ENCODE measurements at places on chromosomes 7 and 10. TPM values are rescaled to one million over a fixed set of nuclear protein-coding genes. Genes with fewer than 3 reads are reported as not detected.

Gene HNRNPH3
- polyA plus RNA-seq = 45.7 TPM

Gene SPDYE5
- polyA plus RNA-seq = 0.04 TPM

Gene SEC23IP
- polyA plus RNA-seq = 27.1 TPM

Gene TUBAL3
- polyA plus RNA-seq = 2.6 TPM

Gene TSPAN33
- 0.93 TPM for polyA plus RNA-seq

Gene LRRD1
- polyA plus RNA-seq = 0.04 TPM

- H3K27ac ChIP-seq = no peak overlapping the region
- H3K27me3 ChIP-seq = no peaks in the 10 kb centered on the region
- no peak for DNase-seq
- H3K4me1 ChIP-seq = no peaks in the 10 kb centered on the region
- no peaks in the 10 kb centered on the region for H3K36me3 ChIP-seq
Observed at GRCh38 chr7:49845626-49846025, 72.2 kb downstream of the VWC2 start.

GRCh38 chr10:21289961-21290360, 235.5 kb downstream of the SKIDA1 start:
- DNase-seq = no peak
- peaks cover 23% of the 10 kb centered on the region for H3K4me1 ChIP-seq
- no peaks in the 10 kb centered on the region for H3K27me3 ChIP-seq
- no peaks in the 10 kb centered on the region for H3K36me3 ChIP-seq
- no peak overlapping the region for H3K27ac ChIP-seq
- H3K4me3 ChIP-seq = no peak overlapping the region

- DNase-seq = no peak
- H3K27ac ChIP-seq = no peak overlapping the region
- H3K4me3 ChIP-seq = no peak overlapping the region
- no peaks in the 10 kb centered on the region for H3K27me3 ChIP-seq
- H3K4me1 ChIP-seq = peaks cover 22% of the 10 kb centered on the region
Observed at GRCh38 chr10:114272696-114273095, 33.6 kb downstream of the VWA2 start.

DNA sequence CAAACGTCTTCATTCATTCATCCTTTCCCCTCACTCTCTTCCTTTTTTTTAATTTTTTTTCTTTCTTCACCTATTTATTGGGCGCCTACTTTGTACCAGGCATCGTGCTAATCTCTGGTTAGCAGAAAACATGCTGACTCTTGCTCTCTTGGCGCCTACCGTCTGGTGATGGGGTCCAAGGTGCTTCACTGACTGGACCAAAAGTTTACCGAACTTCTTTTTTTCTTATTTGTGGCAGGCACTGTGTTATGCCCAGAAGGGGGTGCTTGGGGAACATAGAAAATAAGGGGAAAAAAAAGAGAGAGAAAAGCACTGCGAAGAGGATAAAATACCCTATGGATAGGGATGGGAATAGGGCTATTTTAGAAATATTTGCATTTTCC, 505 bp upstream of the FAM204A start:
- H3K27me3 ChIP-seq = no peaks in the 10 kb centered on the region
- peak overlapping the region; percentile 74 for H3K4me3 ChIP-seq
- peaks cover 37% of the 10 kb centered on the region for H3K4me1 ChIP-seq
- H3K36me3 ChIP-seq = peaks cover 2% of the 10 kb centered on the region
- DNase-seq = no peak

GRCh38 chr7:121081327-121081936, 92.9 kb downstream of the CPED1 start:
- H3K36me3 ChIP-seq = no peaks in the 10 kb centered on the region
- no peak overlapping the region for H3K4me3 ChIP-seq
- no peaks in the 10 kb centered on the region for H3K27me3 ChIP-seq
- H3K27ac ChIP-seq = no peak overlapping the region

GRCh38 chr10:71882813-71883659, 32.0 kb upstream of the PSAP start:
- no peaks in the 10 kb centered on the region for H3K36me3 ChIP-seq
- no peak overlapping the region for H3K4me3 ChIP-seq
- H3K27me3 ChIP-seq = no peaks in the 10 kb centered on the region
- H3K27ac ChIP-seq = no peak overlapping the region
- H3K4me1 ChIP-seq = peaks cover under 1% of the 10 kb centered on the region

DNA sequence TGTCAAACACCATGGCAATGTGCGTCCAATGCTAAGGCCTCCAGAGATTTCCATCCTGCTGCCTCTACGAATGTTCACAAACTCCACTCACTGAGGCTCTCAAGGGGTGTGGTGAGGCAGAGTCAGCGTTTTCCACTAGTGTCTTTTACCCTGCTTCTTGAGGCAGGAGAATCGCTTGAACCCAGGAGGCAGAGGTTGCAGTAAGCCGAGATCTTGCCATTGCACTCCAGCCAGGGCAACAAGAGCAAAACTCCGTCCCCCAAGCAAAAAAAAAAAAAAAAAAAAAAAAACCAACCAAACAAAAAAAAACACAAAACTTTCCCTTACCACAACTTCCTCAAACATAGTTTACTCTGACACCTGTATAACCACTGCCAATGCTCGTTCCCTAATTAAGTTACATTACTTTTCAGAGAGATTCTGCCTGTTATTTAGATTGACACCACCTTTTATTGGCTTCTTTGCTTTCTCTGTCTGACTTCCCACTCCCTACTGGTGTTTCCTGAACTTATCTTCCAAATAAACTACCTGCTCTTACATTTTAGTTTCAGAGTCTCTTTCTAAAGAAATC, 102.1 kb upstream of the ZNF746 start:
- H3K36me3 ChIP-seq = peaks cover 15% of the 10 kb centered on the region
- H3K27ac ChIP-seq = no peak overlapping the region
- DNase-seq = no peak
- no peaks in the 10 kb centered on the region for H3K4me1 ChIP-seq
- no peaks in the 10 kb centered on the region for H3K27me3 ChIP-seq
- H3K4me3 ChIP-seq = no peak overlapping the region

GRCh38 chr10:107708981-107709380, 544.5 kb upstream of the SORCS1 start:
- H3K4me3 ChIP-seq = no peak overlapping the region
- DNase-seq = no peak
- no peaks in the 10 kb centered on the region for H3K36me3 ChIP-seq

GRCh38 chr10:79422178-79422892, 23.1 kb downstream of the ZCCHC24 start:
- DNase-seq = no peak
- H3K36me3 ChIP-seq = no peaks in the 10 kb centered on the region
- H3K27me3 ChIP-seq = no peaks in the 10 kb centered on the region
- no peak overlapping the region for H3K27ac ChIP-seq
- no peak overlapping the region for H3K4me3 ChIP-seq

DNA sequence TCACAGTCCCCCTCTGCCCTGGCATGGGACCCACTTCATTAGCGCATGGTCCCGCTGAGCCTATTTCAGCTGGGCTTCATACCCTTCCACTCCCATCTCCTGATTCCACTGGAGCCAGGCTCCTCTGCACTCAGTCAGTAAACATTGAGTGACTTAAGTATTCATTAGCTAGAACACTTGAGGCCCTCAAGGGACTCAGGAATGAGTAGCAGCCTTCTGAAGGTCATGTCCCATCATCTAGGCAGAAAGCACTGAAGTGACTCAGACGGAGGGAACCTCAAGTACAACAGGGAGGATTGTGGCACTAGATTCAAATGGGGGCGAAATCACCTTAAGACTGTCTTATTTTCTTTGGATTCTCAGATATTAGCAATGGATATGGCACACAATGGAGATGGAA, 186.6 kb upstream of the INHBA start:
- peaks cover 26% of the 10 kb centered on the region for H3K4me1 ChIP-seq
- no peaks in the 10 kb centered on the region for H3K36me3 ChIP-seq
- H3K27ac ChIP-seq = no peak overlapping the region
- DNase-seq = no peak
- H3K4me3 ChIP-seq = no peak overlapping the region
- H3K27me3 ChIP-seq = no peaks in the 10 kb centered on the region

GRCh38 chr7:109890622-109891021, 1200.3 kb upstream of the LRRN3 start:
- no peak overlapping the region for H3K4me3 ChIP-seq
- H3K36me3 ChIP-seq = no peaks in the 10 kb centered on the region
- H3K27me3 ChIP-seq = no peaks in the 10 kb centered on the region
- no peaks in the 10 kb centered on the region for H3K4me1 ChIP-seq
- DNase-seq = no peak
- no peak overlapping the region for H3K27ac ChIP-seq

- no peaks in the 10 kb centered on the region for H3K36me3 ChIP-seq
- no peak overlapping the region for H3K4me3 ChIP-seq
- H3K27me3 ChIP-seq = no peaks in the 10 kb centered on the region
- H3K4me1 ChIP-seq = peaks cover 52% of the 10 kb centered on the region
Observed at GRCh38 chr10:21364196-21365114, 161.0 kb downstream of the SKIDA1 start.

DNA sequence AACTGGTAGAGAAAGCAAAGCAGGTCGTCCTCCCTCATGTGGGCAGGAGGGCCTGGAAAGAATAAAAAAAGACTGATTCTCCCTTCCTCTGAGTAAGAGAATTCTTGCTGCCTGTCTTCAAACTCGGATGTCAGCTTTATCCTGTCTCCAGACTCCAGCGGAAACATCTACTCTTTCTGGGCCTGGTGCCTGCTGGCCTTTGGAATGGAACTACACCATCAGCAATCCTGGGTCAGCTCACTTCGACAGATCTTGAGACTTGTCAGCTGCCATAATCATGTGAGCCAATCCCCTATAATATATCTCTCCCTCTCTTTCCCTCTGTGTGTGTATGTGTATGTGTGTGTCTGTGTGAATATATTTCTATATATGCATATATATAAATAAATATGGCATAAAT, 411.0 kb upstream of the DPP6 start:
- DNase-seq = no peak
- no peak overlapping the region for H3K27ac ChIP-seq
- no peaks in the 10 kb centered on the region for H3K36me3 ChIP-seq
- H3K27me3 ChIP-seq = no peaks in the 10 kb centered on the region

- no peak overlapping the region for H3K27ac ChIP-seq
- no peaks in the 10 kb centered on the region for H3K36me3 ChIP-seq
- no peak overlapping the region for H3K4me3 ChIP-seq
- H3K27me3 ChIP-seq = no peaks in the 10 kb centered on the region
Observed at GRCh38 chr7:46850563-46851330, 731.2 kb downstream of the TNS3 start.

DNA sequence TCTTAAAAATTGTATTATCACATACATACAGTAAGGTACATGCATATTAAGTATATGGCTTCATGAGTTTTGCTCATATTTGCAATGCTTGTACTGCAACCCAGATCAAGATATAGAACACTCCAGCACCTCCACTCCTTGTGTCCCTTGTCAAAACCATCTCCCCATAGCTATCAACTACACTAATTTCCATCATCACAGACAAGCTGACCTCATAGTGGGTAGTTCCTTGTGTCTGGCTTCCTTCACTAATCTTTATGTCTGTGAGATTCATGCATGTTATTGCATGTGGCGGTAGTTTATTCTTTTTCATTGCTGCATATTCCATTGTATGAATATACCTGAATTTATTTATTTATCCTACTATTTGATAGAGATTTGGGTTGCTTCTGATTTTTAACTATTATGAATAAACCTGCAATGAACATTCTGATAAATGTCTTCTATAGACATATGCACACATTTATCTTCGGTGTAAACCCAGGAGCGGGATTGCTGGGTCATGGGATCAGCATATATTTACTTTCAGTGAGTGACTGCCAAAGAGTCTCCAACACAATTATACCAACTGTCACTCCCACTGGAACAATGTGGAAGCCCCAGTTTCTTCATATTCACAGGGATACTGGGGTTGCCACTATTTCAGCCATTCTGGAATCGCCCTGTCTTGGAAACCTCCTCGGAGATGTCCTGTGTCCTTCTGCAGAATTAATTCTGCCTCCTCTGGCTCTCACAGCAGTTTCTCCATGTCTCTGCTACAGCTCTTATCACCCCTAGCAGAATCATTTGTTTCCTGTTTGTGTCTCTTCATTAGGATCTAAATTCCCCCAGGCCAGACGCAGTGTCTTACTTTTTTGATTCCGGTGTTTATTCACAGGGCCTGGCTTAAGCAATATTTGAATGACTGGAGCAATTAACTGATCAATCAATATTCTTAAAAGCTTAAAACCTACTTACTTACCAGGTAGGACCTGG, 14.7 kb upstream of the ADAM12 start:
- H3K4me3 ChIP-seq = no peak overlapping the region
- peaks cover 4% of the 10 kb centered on the region for H3K4me1 ChIP-seq
- no peak for DNase-seq
- no peaks in the 10 kb centered on the region for H3K36me3 ChIP-seq

- no peak overlapping the region for H3K4me3 ChIP-seq
- H3K27me3 ChIP-seq = no peaks in the 10 kb centered on the region
- no peak overlapping the region for H3K27ac ChIP-seq
- no peaks in the 10 kb centered on the region for H3K36me3 ChIP-seq
Observed at GRCh38 chr7:130435311-130435854, 5.4 kb downstream of the CEP41 start.

GRCh38 chr7:2510909-2511768, 8.4 kb upstream of the LFNG start:
- no peak overlapping the region for H3K4me3 ChIP-seq
- H3K27ac ChIP-seq = no peak overlapping the region
- H3K36me3 ChIP-seq = no peaks in the 10 kb centered on the region
- peaks cover 22% of the 10 kb centered on the region for H3K4me1 ChIP-seq

GRCh38 chr7:31893365-31893764, 176.8 kb downstream of the PDE1C start:
- DNase-seq = no peak
- H3K4me3 ChIP-seq = no peak overlapping the region
- H3K4me1 ChIP-seq = peaks cover 14% of the 10 kb centered on the region
- no peaks in the 10 kb centered on the region for H3K36me3 ChIP-seq
- no peak overlapping the region for H3K27ac ChIP-seq

DNA sequence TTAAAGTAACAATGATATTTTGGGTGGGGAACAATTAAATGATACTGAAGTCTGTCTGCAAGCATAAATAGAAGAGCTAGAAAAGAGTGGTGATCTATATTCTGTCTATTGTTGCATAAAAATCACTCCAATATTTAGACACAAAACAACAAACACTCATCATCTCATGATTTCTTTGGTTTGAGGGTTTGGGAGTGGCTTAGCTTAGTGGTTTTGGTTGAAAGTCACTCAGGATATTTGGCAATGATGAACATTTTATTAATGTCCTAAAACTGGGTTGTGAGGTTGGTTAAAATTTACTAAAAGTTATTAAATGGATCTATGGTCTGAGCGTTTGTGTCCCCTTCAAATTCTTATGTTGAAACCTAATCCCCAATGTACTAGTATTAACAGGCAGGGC, 54.7 kb upstream of the EGFR start:
- H3K4me3 ChIP-seq = no peak overlapping the region
- H3K27ac ChIP-seq = peak overlapping the region; percentile 28
- H3K27me3 ChIP-seq = no peaks in the 10 kb centered on the region
- no peak for DNase-seq
- H3K4me1 ChIP-seq = peaks cover 47% of the 10 kb centered on the region

GRCh38 chr10:5013385-5013784, 9.7 kb upstream of the AKR1C2 start:
- no peak for DNase-seq
- no peaks in the 10 kb centered on the region for H3K36me3 ChIP-seq
- no peaks in the 10 kb centered on the region for H3K27me3 ChIP-seq
- H3K4me3 ChIP-seq = no peak overlapping the region

GRCh38 chr10:130179640-130180039, 43.4 kb downstream of the GLRX3 start:
- no peak for DNase-seq
- peaks cover 44% of the 10 kb centered on the region for H3K36me3 ChIP-seq
- H3K27ac ChIP-seq = no peak overlapping the region
- no peaks in the 10 kb centered on the region for H3K4me1 ChIP-seq
- H3K27me3 ChIP-seq = no peaks in the 10 kb centered on the region
- H3K4me3 ChIP-seq = no peak overlapping the region

Data from keratinocyte (primary cell).